Right renal pelvis (tissue), 4 donors: ENCODE measurements at places on chromosomes 13 and 19. TPM values are rescaled to one million over a fixed set of nuclear protein-coding genes. Genes with fewer than 3 reads are reported as not detected.

GRCh38 chr19:46373491-46374359 lies 26.8 kb downstream of the PPP5C start:
- DNase-seq, result no peak

DNA sequence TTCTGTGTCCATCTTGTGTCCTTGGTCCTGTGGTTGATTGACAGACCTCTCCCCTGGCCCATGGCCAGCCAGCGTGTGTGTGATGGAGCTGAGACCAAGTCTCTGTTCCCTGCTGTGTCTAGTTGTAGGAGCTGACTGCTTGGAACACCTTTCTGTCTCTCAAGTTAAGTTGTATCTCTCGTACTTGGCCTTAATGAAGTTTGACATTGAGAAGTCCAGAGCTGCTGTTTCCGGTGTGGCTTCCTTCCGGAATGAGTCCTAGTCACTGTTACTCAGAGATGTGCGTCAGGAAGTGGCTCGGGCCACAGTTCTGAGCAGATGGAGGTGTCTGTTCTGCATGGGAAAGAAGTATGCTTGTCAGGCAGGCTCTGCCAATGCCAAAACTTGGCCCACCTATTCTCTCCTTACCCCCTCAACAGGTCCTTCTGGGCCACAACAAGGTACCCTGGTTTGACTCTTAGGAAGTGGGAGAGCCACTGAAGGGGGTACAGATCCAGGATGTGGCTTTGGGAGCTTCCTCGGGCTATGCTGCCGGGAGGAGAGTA lies 54.3 kb downstream of the GATAD2A start:
- DNase-seq, result no peak

- no peak for DNase-seq
These were observed 13.0 kb upstream of the SLC35E1 start for GRCh38 chr19:16585094-16585801.

Gene RYR1
- polyA plus RNA-seq, result 4.5 TPM

Gene SEMA6B
- 2.5 TPM for polyA plus RNA-seq

Gene ZSCAN1
- polyA plus RNA-seq, result 2.0 TPM

Gene CXCL17
- 0.64 TPM for polyA plus RNA-seq
